ENCODE measurements at places on chromosomes 16 and 17.

DNA sequence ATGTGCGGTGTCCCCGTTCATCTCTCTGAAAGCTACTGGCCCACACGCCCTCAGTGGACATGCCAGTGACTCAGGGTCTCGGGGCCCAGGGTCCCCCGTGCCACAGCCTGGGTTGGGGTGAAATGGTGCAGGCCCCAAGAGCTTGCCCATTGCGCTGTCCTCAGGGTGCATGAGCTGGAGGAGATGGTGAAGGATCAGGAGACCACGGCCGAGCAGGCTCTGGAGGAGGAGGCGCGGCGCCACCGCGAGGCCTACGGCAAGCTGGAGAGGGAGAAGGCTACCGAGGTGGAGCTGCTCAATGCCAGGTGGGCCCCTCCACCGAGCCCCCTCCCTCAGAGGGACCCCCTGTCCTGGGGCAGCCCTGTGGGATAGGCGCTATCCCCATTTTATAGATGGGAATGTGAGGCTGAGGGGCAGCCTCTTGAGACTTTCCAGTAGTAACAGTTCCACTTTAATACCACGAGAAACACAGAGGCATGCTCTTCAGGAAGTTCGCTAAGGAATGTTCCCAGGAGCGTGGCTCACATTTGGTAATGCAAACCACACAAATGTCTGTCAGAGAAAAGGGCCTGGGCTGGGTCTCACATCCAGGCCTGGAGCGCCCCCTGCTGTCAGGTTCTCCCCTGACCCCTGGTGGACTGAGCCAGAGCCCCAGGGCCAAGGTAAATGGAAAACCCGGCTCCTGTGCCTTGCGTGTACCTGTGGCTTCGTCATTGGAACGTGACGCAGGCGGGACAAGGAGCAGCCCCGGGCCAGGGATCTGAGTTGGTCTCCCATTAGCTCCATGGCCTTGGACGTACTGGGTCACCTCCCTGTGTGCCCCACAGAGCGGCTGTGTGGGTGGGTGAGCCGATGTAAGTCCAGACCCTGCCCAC lies 133.7 kb downstream of the RAB11FIP4 start:
- DNase-seq = peak; percentile 84

GRCh38 chr17:76421044-76421407 lies 31.9 kb downstream of the UBE2O start:
- no peak for DNase-seq

- DNase-seq = no peak
These were observed 44.4 kb upstream of the SCNN1B start for GRCh38 chr16:23257682-23258081.

DNA sequence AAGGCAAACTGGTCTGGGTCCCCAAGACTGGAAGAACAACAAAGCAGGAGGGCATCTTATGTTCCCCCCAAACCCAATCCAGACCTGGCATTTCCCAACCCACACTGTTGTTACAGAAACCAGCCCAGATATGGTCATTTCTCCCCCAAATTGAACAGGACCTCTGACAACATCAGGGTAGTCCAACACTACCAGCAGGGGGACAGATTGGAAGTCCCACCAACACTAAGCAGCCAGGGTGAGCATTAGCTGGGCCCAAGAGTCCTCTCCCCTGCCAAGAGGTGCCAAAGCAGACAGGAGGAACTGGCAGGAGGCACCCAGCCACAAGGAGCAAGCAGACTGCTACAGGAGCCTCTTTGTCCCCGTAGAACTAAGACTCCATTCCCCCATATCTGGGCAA lies 29.3 kb upstream of the CNEP1R1 start:
- DNase-seq = no peak

DNA sequence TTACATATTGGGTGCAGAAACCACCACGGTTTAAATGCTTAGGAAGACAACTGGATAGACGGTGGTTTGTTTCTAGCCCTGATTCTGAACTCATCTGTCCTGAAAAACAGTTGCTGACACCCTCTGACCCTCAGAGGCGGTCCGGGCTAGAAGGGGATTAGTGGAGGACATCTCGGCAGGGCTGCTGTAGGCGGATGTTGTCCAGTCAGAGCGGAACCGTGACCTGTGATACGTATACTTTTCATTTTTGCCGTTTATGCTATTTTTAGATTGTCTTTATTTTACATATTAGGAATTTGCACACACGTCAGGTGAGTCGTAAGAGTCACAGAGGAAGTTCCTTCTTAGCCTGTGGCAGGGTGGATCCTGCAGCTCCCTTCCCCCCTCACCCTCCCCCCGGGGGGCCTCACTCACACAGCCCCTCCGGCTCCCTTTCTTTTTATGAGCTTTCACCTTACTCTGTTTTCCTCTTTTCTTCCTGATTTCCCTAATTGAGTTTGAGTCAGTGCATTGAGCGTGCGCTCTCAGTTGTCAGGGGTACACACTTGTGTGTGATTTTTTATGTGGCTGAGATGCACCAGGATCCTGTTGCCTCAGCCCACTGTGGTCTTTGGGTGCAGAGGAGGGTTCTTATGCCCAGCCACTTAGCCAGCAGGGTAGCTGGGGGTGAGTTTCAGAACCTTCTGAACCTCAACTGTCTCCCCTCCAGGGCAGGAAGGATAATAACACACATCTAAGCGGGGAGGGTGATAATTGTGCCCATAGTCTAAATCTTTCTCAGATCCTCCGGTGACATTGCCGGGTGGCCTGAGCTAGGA lies 211.1 kb upstream of the CHMP6 start:
- DNase-seq = peak; percentile 29

GRCh38 chr17:29071303-29071702 lies 28.4 kb downstream of the PIPOX start:
- no peak for DNase-seq

DNA sequence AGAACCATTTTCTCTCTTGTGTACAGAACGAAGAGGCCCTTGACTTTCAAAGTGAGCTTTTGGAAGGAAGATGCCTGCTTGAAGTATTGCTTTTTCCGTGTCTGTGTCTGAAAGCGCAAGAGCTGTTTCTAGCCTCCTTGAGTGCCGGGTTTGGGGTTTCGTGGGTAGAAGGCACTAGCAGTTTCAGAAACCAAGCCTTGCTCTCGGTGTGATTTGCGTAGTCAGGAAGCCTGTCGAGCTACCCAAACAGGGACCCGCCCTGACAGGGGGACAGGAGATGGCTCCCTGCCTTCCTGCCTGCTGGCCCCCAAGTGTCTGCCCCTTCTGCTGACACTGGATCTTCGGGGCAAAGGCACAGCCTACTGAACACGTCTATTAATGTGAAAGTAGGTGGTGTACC lies 322.0 kb downstream of the MAF start:
- peak; percentile 69 for DNase-seq

DNA sequence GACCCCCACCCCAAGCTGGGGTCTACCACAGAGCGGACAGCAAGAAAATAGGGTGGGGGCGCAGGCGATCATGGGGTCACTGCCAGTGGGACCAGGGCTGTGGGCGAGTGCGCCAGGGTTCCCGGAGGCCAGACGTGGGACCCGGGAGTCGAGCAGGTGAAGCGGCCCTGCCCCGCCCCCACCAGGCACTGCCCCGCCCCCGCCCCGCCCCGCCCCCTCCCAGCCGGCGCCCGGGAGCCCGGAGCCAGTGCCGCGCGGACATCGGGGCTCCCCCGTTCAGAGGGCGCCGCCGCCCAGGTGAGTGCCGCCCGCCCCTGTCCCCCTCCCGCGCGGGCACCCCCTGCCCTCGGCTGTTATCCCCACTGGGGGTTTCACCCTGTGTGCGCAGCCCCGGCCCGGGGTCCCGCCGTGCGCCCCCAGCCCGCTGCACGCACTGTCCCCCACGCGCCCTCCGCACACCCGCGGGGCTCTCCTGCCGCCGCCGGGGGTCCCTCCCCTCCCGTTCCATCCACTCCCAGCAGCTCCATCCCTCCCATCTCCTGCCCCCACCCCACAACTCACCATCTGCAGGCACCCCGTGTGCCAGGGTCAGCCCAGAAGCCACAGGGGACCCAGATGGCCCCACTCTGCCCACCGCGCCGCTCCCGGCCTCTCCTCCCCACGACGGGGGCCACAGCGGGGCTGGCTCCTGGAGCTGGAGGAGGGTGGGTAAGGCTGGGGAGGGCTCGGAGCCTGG lies at the start of gene SSTR5:
Gene SSTR5, plus strand, starts transcription at position 222 of the 736 bp plus-strand sequence. CDS start 6,122 bp downstream, outside the sequence.
- DNase-seq = no peak

DNA sequence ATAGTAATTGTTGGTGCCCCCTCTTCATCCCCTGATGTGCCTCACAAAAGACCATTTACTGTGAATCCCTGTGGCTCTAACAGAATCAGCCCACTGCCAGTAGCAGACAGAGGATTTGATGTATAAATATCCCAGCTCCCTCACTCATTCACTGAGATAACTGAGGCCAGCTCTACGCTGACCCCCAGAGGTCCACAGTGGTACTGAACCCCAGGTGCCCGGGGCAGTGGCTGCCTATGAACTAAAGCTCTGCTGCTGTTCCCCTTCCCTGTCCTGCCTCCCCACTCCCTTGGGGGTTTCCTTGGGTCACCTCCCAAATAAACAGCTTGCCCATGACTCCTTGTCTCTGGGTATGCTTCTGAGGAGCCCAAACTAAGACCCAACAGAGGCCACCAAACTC lies 295.8 kb downstream of the FOXL1 start:
- DNase-seq = no peak

DNA sequence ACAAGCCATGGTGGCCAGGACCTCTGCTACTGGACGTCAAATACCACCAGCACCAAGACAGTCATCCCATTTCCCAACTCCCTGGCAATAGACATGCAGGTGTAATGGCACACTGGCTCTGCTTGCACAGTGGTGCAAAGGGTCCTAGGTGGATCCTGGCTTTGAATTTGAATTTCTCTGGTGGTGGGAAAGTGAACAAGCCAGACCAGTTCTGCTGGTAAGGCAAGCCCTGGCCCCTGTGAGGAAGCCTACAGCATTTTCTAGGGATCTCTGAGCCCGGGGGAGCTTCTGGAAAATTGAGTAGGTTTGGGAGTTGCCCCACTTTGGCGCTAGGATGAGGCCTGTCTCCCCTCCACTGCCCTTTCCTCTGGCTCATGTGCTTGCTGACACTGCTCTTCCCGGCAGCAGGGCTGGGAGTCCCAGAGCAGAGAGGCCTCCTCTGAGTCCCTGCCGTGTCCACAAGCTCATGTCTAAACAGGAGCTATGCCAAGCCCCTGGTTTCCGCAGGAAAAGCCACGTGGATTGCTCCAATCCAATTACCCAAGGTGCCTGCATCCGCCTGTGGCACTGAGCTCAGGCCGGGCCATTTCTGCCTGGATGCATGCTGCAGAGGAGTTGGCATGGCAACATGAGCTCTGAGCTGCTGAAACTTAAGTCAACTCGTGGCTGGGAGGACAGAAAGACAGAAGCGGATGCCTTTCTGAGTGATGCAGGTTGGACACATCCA lies 67.0 kb downstream of the PRMT7 start:
- DNase-seq = no peak

GRCh38 chr17:1323336-1323735 lies 43.9 kb downstream of the TRARG1 start:
- DNase-seq = no peak

DNA sequence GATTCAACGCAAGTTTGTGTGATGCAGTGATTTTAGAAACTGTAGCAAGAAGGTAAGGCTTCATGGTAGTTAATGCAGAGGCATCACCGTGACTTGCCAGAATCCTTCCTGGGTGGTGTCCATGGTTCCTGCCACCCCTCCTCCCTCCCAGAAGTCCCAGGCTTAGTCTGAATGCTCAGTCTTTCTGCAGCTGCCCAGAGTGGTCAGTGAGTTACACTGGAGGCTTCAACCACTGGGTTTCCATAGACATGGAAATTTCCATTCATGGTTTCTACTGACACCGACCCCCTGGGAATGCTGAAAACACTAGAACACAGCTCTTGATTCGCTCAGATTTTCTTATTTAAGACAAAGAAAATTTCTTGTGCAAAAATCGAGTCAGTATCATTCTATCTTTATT lies 159.4 kb upstream of the HSBP1 start:
- no peak for DNase-seq

DNA sequence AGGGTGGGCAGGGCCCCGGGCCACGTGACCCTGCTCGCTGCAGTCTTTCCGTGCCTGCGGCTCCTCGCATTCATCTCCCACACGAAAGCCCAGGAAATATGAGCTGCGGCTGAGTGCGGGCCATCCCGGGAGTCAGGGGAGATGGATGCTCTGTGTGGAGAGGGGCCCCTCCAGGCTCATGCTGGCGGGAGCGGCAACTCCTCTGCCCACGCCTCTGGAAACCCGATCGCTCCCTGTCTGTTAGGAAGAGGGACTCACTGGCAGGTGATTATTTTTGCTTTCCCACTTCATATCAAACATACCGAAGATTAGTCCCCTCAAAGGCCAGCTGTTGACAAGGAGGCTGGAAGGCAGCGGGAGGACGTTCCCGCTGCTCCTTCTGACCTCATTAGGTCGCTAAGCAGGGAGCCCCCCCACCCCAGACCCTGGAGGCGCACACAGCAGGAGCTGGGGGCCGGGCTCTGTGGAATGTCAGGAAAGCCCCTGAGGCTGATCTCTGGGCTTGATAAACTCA lies 228.5 kb downstream of the FOXL1 start:
- no peak for DNase-seq

GRCh38 chr16:85262558-85263238 lies 150.4 kb upstream of the CIBAR2 start:
- no peak for DNase-seq

- DNase-seq = no peak
These were observed 85.4 kb downstream of the IRX3 start for GRCh38 chr16:54201200-54201599.

GRCh38 chr17:1438593-1439083 lies 17.4 kb downstream of the CRK start:
- DNase-seq = no peak

DNA sequence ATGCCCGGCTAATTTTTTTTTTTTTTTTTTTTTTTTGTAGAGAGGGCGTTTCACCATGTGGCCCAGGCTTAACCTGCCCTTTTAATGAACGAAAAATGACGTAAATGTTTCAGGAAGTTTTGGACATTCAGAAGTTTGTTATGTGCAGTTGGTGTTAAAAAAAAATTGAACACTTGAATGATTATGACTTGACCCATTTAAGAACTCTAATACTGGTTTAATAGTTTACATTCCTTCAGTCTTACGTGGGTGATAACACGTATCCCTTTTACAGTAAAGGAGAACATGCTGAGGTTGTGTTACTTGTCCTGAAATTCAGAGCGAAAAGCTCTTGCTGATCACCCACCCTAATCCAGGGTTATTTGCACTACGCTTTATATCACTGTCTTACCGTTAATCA lies 1.7 kb downstream of the MLYCD start:
- DNase-seq = no peak

- no peak for DNase-seq
These were observed 20.4 kb downstream of the SDK2 start for GRCh38 chr17:73623818-73624217.

DNA sequence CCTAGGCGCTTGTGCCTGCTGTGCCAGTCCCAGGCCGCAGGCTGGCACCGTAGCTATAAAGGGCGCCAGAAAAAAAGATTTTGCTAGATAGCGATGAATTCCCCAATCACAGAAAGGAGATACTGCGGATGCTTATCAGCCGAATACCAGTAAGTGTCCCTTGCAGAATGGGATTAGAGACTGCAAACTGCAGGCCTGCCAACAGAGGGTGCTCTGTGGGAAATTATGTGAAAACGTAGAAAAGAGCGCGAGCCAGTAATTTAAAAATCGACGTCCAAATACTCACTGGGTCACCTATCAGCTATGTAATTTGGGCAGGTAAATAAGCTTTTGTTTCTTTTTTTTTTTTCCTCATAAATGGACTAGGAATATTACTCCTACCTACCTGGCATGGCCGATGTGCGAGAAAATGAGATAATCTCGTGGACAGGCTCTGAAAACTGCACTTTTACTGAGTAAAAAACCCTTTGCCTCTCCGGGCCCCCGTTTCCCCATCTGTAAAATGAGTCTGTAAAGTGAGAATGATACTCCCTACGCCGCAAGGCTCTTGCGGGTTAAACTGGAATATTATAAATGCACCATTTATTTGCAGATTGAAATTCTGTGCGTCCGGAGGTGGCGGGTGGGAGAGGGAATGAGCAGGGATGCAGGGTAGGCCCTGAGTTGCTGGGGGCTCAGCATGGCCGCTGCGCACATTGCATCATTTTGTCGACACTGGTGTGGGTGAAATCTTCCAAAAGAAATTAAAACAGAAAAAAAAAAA lies 1.2 kb upstream of the COG1 start:
- peak; percentile 75 for DNase-seq
